CD8-positive, alpha-beta memory T cell (primary cell): ENCODE measurements at places on chromosomes 7 and 10. TPM values are rescaled to one million over a fixed set of nuclear protein-coding genes. Genes with fewer than 3 reads are reported as not detected.

DNA sequence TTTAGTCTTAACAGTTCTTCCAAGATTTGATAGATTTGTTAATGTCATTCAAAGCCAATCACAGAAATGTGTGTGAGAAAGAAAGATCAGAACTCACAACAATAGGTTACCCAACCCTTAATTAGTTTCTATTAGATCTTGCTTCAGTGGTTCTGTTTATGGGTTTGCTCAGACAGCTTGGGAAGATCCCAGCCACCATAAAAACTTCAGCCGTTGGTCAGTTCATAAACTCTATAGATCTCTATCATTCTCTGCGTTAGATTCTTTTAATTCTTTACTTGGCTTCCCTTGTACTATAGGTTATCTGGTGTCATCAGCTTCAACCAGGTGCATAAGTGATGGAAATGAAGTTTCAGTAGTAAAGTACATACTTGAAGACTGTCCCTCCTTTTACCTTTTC lies 54.4 kb downstream of the ZNF277 start:
- H3K27me3 ChIP-seq: no peaks in the 10 kb centered on the region
- H3K4me1 ChIP-seq: peaks cover 3% of the 10 kb centered on the region
- H3K27ac ChIP-seq: no peak overlapping the region
- H3K36me3 ChIP-seq: no peaks in the 10 kb centered on the region
- no peak for DNase-seq

DNA sequence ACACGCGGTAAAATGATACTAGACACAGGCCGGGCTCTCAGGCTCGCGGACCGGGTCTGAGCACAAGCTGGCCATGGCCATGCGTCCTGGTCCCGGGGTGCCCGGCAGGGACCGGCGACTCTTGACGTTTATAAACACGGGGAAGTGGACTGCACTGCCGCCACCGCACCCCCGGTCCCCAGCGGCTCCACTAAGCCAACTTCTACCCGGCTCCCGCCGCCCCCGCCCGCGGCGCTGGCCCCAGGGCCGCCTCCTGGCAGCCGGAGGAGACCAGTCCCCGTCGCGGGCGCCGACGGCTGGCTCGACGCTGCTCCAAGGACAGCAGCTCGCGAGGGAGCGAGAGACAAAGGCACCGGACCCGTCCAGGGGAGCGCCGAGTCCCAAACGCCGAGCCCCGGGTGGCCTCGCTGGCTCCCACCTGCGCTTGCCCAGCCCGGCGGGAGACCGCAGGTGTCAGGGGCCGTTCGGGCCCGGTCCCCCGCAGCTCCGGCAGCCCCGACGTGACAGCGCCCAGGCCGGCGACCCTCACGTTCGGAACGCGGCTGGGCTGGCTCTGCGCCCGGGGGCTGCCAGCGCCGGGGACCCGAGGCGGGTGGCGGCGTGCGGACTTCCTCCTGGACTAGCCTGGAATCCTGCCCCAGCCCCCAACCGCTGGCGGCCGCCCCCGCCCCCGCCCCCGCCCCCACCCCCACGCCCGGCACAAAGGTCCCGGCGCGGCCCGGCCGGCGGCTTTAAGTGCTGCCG lies 517 bp downstream of the ITGB1 start:
- H3K27me3 ChIP-seq: no peaks in the 10 kb centered on the region
- H3K27ac ChIP-seq: peak overlapping the region; percentile 55
- H3K4me3 ChIP-seq: peak overlapping the region; percentile 58

DNA sequence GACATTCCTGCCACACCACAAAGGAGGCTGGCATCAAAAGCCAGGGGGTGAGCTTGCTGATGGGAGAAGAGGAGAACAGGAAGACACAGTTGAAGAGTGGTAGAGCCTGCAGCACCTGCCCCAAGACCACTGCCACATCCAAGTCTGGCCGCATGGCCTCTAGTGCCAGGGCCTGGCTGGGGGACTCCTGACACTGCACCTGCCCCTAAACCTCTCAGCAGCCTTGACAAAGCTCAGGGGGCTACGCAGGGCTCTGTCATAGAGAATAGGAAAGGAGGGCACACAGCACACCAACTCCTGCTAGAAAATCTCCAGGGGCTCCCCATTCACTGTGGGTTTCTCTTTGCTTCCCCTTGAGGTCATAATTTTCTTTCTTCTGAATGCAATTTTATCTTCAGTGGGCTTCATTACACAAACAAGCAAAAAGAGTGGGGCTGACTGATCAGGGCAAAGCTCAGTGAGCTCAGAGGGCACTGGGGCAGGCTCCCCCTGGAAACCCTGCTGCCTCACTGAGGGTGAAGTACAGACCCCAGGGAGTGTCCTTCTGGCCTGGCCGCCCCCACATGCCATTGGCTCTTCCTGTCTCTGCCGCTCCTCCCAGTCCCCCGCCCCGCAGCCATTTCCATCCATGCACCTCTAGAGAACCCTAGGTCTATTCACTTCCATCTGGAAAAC lies 37.2 kb downstream of the VOPP1 start:
- no peaks in the 10 kb centered on the region for H3K27me3 ChIP-seq
- H3K36me3 ChIP-seq: peaks cover 4% of the 10 kb centered on the region
- H3K4me1 ChIP-seq: peaks cover 67% of the 10 kb centered on the region
- DNase-seq: no peak
- H3K27ac ChIP-seq: no peak overlapping the region

Gene EBLN1
- total RNA-seq: not detected

DNA sequence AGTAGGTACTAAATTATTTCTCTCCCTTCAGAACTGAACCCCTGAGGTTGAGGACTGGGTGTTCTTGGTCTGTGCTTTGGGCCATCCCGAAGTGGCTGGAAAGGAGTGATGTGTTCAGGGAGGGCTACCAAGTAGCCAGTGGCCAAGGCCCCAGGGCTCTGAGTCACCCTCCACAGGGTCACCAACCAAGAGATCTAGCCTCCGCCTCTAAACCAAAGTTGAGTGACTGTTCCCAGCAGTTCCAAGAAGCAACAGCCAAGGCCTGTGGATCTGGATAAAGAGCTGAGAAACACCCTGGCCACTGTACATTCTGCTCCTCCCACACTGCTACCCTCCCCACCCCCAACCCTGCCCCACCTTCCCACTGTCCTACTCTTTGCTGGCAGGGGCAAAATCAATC lies 35.5 kb upstream of the KCNMA1 start:
- no peak overlapping the region for H3K27ac ChIP-seq
- no peak overlapping the region for H3K4me3 ChIP-seq
- H3K27me3 ChIP-seq: no peaks in the 10 kb centered on the region
- no peak for DNase-seq

GRCh38 chr7:26013551-26014083 lies 138.4 kb upstream of the NFE2L3 start:
- no peaks in the 10 kb centered on the region for H3K4me1 ChIP-seq
- DNase-seq: no peak
- no peak overlapping the region for H3K4me3 ChIP-seq
- no peaks in the 10 kb centered on the region for H3K36me3 ChIP-seq
- no peak overlapping the region for H3K27ac ChIP-seq
